ENCODE measurements at places on chromosomes 7 and 10.

- no peak overlapping the region for H3K4me3 ChIP-seq
- peaks cover 18% of the 10 kb centered on the region for H3K4me1 ChIP-seq
- H3K36me3 ChIP-seq, result no peaks in the 10 kb centered on the region
- H3K27ac ChIP-seq, result no peak overlapping the region
- H3K27me3 ChIP-seq, result peaks cover 19% of the 10 kb centered on the region
Observed at GRCh38 chr10:123580426-123580825, 85.7 kb upstream of the GPR26 start.

DNA sequence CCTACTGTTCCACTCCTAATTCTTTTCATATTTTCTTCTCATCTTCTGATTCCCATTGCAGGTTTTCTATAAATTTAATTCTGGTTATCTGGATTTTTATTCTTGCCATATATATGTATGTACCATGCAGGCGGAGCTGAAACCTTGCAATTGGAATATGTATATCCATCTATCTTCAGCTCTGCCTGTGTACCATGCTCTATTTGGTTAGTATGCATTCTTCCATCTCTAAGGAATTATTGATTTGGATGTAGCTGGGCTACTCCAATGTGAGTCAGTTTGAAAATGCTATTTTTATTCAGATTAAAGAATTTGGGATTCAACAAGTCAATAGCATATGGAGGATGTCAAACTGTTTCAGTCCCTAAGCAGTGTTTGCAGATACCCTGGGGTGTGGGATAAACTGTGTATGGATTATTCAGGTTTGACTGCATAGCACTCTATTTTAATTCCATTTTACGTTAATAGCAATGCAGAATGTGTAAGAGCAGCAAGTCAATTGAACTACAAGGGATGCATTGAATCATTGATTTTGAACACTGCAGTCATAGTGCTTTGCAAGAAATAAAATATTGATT, 528.1 kb upstream of the FZD8 start:
- H3K4me3 ChIP-seq, result no peak overlapping the region
- H3K4me1 ChIP-seq, result peaks cover 51% of the 10 kb centered on the region
- H3K36me3 ChIP-seq, result no peaks in the 10 kb centered on the region
- no peak overlapping the region for H3K27ac ChIP-seq
- no peak for DNase-seq
- H3K27me3 ChIP-seq, result no peaks in the 10 kb centered on the region

GRCh38 chr7:142348100-142348499, 90.2 kb upstream of the PRSS58 start:
- H3K36me3 ChIP-seq, result no peaks in the 10 kb centered on the region
- peaks cover 16% of the 10 kb centered on the region for H3K4me1 ChIP-seq
- H3K4me3 ChIP-seq, result no peak overlapping the region
- H3K27ac ChIP-seq, result no peak overlapping the region
- DNase-seq, result no peak

- H3K27ac ChIP-seq, result no peak overlapping the region
- no peaks in the 10 kb centered on the region for H3K27me3 ChIP-seq
- H3K36me3 ChIP-seq, result no peaks in the 10 kb centered on the region
- no peaks in the 10 kb centered on the region for H3K4me1 ChIP-seq
Observed at GRCh38 chr7:120060875-120061274, 212.1 kb upstream of the KCND2 start.

DNA sequence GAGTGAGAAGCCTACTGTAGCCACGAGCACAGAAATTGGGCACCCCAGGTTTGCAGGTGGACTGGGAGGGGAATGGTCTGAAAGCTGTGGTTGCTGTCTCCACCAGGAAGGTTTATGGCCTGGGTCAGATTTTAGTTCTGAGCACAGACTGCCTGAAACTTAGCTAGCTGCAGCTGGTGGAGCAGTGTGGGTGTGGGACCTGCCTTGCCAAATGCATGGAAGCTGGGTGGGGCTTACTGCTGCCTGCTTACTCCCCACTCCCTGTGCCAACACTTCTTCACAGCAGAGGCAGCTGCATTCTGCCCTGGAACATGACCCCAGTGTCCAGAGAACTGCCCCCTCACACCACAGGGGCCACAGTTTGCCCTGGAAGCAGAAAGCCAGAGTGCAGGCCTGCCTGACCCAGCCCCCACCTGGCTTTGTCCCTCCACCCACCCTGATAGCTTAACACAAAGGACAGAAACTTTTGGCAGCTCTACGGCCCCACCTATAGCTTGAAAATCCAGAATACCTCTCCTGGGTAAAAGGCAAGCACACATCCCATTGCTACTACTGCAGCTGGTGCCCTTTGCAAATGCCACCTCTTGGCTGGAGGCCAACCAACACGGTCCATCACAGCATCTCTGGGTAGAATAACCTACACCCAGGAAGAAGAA, 281.6 kb downstream of the AGMO start:
- no peak overlapping the region for H3K27ac ChIP-seq
- DNase-seq, result peak; percentile 14
- H3K4me1 ChIP-seq, result peaks cover 4% of the 10 kb centered on the region
- H3K36me3 ChIP-seq, result peaks cover 11% of the 10 kb centered on the region

DNA sequence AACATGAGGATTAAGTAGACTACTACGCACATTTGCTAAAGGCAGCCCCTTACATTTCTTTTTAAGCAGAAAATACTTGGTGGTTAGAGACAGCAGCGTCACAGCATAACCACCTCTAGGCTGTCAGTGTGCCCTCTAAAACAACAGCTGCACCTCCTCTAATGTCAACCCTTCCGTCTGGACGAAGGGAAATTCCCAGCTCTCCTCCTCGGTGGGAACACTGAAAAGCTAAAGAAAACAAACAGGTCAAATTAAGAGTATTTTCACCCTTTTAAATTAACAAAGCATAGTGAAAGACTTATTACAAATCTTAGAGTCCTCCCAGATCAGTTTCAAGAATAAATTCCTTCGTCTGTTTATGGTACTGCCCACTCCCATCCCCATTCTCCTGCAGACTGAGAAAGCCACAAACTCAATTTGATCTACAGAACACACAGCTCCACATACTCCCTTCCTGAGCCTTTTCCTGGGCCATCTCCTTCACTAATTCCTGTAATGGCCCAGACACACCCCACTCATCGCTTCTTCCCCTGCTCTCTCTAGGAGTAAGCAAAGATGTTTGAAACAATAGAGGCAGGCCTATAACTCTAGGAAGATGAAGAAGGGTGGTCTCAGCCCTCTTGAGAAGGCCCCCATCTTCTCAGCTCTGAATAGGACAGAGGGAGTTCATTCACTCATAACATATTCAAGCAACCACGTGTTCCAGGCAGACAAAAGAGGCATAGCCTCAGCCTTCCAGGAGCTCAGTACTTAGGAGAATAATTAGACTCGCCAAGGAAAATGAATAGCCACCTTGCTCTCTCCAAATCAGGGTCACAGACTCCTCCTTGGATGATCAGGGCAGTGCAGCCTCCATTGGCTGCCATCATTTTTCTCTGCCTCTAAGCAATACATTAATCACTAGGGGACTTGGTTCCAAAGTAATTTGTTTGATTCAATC, 47.5 kb upstream of the HNRNPH3 start:
- no peak for DNase-seq
- no peak overlapping the region for H3K27ac ChIP-seq
- H3K36me3 ChIP-seq, result peaks cover 2% of the 10 kb centered on the region
- H3K4me3 ChIP-seq, result no peak overlapping the region
- no peaks in the 10 kb centered on the region for H3K27me3 ChIP-seq

GRCh38 chr7:80630608-80631405, 7.6 kb upstream of the CD36 start:
- H3K36me3 ChIP-seq, result no peaks in the 10 kb centered on the region
- no peak overlapping the region for H3K4me3 ChIP-seq
- peaks cover 3% of the 10 kb centered on the region for H3K4me1 ChIP-seq
- H3K27ac ChIP-seq, result no peak overlapping the region

DNA sequence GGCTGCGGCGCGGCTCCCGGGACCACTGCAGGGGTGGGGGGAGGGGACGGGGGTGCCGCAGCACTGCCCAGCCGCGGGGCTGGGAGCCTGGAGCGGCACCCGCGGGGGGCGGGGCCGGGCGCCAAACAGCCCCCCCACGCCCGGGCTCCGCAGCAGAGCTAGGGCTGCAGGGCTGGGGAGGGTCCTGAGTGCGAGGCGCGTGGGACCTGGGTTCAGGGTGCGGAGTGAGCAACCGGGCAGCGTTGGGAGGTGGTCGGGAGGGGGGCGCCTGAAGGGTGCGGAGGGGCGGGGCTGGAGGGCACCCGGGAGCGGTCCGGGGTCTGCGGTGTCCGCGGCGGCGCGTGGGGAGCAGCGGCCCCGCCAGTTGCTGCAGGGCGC, 528 bp downstream of the CAMK2G start:
- peaks cover 30% of the 10 kb centered on the region for H3K4me1 ChIP-seq
- no peak for DNase-seq
- H3K36me3 ChIP-seq, result peaks cover 17% of the 10 kb centered on the region
- no peak overlapping the region for H3K27ac ChIP-seq
- no peaks in the 10 kb centered on the region for H3K27me3 ChIP-seq

DNA sequence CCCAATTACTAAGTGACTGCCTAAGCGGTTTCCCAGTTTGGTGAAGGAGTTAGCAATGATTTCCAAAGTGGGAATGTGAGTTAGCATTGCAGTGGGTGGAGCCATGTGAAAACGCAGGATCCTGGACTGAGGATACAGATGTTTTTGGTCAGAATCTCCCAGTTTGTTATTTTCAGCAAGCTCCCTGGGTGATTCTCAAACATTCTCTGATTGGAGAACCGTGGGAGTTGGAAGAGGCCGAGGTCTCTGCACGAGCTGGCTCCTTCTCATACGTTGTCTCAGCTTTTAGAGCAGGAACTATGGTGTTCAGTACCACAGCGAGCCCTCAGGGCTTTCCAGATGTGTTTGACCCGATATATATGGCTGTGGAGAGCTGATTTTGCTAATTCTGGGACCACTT, 396.5 kb upstream of the NPVF start:
- no peak overlapping the region for H3K27ac ChIP-seq
- H3K4me1 ChIP-seq, result peaks cover 24% of the 10 kb centered on the region
- DNase-seq, result no peak
- no peaks in the 10 kb centered on the region for H3K27me3 ChIP-seq
- no peak overlapping the region for H3K4me3 ChIP-seq
- H3K36me3 ChIP-seq, result no peaks in the 10 kb centered on the region

- DNase-seq, result no peak
- H3K36me3 ChIP-seq, result no peaks in the 10 kb centered on the region
- no peak overlapping the region for H3K27ac ChIP-seq
- peaks cover 5% of the 10 kb centered on the region for H3K4me1 ChIP-seq
- H3K27me3 ChIP-seq, result no peaks in the 10 kb centered on the region
- no peak overlapping the region for H3K4me3 ChIP-seq
Observed at GRCh38 chr10:88546497-88546896, 36.6 kb downstream of the RNLS start.

Measured in WTC11 (cell line).